ENCODE measurements at places on chromosomes 6 and 20.

- no peak for DNase-seq
These were observed 229.9 kb downstream of the ADGRG6 start for GRCh38 chr6:142531727-142532126.

DNA sequence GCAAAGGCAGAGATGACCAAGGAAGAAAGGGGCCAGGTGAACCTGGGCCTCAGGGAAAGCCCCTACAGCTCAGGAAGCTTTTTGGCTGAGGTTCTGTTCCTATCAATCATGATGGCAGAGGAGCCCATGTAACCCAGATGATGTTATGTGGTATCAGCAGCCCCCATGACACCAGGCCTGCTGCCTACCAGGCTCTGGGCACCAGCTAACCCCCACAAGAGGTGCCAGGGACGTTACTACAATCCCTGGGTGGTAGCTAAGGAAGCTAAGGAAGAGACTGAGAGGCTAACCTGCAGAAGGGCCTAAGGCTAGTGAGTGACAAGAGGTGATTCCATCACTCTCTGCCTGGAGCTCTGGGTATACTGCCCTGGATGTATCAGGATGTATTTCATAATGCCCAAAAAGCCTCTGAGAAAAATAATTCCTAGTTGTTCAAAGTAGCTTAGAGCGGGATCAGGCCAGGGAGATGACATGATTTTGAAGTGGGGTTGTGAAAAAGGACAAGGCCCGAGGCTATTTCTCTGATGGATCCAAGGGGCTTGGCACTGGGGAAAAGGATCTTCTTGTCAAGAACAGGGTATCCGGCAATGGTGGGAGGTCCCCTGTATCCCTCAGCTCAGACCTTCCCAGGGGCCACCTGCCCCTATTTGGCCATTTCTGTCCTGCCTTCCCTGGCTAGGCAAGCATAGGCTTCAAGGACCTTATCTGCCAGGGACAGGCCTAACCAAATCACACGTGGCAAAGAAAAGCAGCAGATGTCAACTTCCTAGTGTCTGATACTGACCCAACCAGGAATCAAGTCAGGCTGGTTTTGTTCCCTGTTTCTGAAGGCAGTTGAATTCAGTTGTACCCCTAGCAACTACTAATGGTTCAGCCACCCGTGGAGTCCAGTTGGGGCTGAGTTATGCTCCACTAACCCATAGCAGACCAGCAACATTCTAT is 41.3 kb downstream of the PANK2 start:
- DNase-seq: no peak

DNA sequence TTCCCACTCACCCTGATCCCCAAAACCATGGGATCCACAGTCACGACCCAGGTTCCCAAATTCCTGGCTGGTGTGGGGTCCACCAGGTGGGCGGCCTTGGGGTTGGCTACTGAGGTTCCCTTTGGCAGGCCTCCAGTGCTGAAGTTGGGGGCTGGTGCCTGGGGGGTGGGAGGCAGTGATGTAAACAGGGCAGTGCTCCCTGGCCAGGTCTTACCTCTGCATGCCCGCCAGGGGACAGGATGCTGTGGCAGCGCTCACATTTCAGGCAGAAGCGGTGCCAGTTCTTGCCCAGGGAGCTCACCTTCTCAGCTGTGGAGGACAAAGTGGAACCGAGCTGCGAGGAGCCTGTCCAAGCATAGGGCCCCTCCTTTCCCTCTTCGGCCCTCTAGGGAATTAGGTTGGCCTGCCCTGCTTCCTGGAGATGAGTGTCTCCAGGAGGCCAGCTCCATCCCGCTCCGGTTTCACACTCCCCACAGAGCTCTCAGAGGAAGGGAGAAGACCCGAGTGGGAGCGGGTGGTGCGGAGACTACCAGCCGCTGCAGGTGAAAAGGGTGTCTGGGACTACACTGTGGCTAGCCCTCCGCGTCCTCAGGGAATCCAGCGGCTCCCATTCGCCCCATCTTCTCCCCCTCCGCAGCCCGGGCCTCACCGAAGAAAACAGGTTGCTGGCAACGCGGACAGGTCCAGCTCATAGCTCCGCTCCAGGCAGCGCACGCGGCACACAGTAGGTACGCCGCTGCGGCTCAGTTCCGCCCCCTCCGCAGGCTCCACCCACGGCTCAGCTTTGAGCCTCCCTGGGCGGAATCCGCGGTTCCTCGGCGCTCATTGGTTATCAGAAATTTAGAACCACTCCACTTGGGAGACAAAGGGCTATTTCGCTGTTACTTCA is at the start of gene CRIP3:
TSS of gene CRIP3 (minus strand) at position 726 of the 889 bp plus-strand sequence. CDS start at position 692, 34 bp downstream.
- DNase-seq: peak; percentile 43

- DNase-seq: no peak
These were observed 72.6 kb downstream of the TFAP2B start for GRCh38 chr6:50891290-50891689.

DNA sequence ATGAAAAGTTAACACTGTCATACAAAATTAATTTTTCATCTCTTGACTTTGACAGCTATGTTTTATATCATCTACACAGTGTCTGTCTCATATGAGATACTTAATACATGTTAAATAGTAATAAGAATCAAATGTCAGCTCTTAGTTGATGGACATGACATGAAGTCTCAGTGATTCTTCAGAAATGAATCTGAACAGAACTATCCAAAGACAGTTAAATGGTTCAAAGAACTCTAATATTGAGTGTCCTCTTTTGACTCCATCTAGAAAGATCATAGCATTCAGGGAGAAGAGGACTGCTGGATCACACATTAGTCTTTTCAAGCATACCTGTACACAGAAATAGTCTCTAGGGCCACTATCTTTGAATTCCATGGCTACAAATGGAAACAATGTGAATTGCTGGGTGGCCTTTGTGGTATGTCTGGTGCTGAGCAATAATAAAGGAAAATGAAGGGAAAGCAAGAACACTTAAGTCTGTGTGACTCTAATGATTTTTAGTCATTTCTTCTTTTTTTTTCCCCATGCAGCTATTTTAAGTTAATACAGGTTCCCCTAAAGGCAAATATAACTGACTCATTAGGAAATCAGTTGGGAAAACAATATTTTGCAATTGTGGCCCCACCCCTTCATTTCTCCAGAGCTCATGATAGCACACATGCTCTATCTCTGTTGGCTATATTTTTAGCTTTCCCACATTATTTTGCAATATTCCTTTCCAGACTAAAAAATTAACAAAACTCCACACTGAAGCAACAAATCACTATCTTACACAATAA is 367.5 kb downstream of the GRIK2 start:
- DNase-seq: no peak

- DNase-seq: no peak
These were observed 428.2 kb downstream of the BMP2 start for GRCh38 chr20:7195704-7196103.

- DNase-seq: no peak
These were observed 12.2 kb upstream of the CST3 start for GRCh38 chr20:23649830-23650417.

- no peak for DNase-seq
These were observed 375.5 kb downstream of the PAX1 start for GRCh38 chr20:22080985-22081384.

DNA sequence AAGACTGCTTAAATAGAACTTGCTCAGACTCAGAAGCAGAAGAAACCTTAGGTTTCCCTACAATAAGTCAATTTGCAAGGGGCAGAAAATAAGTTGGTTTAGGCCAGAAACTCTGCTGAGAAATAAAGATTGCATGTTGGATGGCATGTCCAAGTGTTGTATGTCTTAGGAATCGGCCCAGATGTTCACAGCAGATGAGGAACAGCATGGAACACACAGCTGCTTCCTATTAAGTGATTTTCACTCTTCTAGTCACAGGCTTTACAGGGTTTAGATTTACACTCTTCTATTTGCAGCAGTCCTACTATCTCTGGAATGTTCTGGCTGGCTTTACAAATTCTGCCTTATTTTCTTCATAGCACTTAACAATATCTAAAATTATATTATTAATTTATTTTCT is 3.2 kb downstream of the ZKSCAN4 start:
- DNase-seq: no peak

DNA sequence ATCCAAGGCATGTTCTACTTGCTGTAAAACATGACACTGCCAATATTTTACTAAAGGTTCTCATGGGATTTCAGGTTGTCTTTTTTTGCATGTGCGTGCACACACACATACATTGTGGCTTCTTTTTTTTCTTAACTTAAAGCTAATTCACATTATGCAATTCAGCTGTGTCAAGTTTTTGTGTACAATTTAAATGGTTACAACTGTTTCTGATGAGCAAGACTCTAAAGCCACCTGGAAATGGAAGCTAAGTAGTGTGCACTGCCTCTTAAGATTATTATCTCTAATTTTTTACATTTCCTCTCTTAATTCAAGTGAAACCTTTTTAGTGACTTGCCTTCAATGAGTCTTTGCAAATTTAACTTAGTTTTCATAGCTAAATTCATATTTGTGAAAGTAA is 75.3 kb downstream of the TULP4 start:
- DNase-seq: no peak

- DNase-seq: no peak
These were observed 16.7 kb upstream of the B3GAT2 start for GRCh38 chr6:70973604-70974003.

DNA sequence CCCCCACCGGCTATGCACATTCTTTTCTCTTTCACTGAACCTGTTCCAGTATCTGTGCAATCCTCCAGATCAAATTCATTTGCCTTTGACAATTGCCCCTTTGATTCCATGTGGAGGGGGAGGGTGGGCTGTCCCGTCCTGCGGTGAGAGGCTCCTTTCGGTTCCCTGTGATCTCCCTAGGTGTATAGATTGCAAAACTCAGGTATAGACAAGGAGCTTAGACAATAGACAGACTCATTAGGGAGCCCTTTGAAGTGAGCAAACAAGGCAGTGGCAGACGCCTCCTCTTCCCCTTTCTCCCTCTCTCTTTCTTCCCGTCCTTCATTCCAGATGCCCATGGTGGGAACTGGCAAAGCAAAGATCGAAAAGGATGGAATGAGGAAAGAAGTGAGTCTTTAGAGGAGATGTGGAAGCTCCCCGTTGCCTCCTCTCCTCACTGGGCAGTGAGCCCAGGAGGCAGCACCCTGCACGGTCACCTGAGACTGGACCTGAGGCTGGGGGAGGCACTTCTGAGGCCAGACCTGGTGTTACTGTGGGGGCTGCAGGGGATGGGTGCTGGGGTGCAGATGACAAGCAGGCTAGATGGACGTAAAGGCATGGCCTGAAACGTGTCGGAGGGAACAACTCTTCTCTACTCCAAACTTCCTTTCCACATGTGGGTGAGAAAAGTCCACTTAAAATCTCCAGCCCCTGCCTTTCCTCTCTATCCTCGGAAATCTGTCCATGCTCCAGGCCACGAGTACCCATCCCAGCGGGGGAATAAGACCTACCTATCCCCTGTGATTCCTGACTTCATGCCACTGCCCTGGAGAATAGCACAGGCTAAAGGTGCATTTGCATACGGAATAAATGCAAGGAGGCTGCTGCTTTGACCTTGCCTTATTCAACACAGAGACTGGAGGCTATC is 256.6 kb upstream of the FOXQ1 start:
- DNase-seq: no peak

- no peak for DNase-seq
These were observed 1.1 kb downstream of the CTSA start for GRCh38 chr20:45892049-45892825.

GRCh38 chr20:20593447-20594170 is 118.8 kb downstream of the RALGAPA2 start:
- peak; percentile 6 for DNase-seq

DNA sequence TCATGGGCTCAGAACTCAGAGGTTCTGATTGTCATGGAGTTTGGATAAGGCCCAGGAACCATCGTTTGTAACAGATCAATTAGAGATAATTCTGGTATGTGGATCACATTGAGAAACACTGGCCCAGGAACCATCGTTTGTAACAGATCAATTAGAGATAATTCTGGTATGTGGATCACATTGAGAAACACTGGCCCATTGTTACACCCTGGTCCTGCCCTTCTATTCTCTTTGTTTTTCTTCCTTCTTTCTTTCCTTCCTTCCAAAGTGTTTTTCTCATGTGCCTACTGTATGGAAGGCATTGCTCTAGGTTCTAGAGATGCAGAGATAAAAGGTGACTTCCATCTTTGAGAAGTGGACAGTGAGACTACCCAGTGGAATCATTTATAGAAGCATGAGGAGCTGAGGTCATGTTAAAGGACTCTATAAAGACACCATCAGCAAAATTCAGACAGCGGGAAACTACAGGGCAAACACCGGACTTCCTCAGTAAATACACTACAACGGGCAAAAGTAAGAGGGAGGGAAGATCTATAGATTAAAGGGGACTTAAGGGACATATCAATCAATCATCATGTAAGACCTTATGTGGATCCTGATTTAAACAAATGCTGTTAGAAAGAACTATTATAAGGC is 153.8 kb downstream of the UNC5CL start:
- DNase-seq: no peak
